Substantia nigra (tissue), 51 donors: ENCODE measurements at places on chromosomes 2 and 18.
A peak's percentile ranks its signal among the peaks of the same experiment; 100 is the strongest.

- DNase-seq, result no peak
Measured at GRCh38 chr2:168293766-168294165, 46.4 kb upstream of the STK39 start.

DNA sequence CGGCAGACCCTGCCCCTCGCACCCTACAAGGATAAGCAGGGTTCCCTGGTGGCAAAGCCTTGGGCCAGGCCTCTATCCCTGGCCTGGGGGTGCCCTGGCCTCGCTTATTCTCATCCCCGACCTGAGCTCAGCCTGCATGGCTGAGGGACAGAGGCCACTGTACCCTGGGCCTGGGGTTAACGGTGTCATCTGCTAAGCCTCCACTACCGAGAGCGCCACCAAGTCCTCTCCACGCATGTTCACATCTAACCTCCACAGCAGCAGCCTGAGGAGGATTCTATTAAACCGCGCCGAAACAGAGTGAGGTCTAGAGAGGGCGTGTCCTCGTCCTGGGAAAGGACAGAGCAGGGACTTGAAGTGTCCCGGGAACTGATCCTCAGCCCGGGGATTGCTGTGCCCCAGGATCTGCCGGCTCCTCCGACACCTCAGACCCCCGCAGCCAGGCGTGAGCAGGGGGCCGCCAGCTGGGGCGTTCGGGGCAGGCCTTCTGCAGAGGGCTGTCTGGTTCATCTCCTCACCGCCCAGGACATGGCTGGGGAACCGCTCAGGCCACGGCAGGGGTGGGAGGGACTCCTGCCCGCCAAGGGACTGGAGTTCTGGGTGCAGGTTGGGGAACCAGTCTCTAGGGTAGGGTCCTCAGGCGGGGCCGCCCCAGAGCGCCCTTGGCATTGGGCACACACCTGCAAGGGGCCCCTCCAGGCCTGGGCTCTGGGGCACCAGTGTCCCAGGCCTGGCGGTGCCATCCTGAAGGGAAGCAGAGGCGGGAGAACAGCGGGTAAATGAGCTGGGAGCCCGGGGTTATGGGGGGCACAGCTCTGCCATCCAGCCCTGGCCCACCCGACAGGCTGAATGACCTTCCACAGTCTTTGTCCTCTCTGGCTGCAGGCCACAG is 68.0 kb upstream of the SMAD7 start:
- no peak for DNase-seq

- DNase-seq, result no peak
Measured at GRCh38 chr2:29598978-29599377, 322.4 kb downstream of the ALK start.

DNA sequence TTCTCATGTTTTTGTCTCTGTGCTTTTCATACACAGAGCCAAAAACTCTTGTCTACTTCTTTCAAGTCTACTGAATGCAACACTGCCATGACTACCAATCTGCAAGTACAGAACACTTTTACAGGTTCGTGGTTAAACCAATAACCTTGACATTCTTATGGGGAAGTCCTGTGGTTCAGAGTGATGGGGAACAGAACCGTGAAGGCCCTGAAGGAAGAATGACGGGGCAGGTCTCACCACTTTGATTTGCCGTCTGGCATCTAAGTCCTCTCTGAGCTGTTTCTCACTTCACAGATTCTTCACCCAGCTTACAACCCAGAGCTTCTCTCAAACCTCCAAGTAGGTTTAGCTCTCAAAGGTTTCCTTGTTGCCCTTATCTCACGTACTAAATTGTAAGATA is 117.5 kb upstream of the SNTG2 start:
- no peak for DNase-seq

DNA sequence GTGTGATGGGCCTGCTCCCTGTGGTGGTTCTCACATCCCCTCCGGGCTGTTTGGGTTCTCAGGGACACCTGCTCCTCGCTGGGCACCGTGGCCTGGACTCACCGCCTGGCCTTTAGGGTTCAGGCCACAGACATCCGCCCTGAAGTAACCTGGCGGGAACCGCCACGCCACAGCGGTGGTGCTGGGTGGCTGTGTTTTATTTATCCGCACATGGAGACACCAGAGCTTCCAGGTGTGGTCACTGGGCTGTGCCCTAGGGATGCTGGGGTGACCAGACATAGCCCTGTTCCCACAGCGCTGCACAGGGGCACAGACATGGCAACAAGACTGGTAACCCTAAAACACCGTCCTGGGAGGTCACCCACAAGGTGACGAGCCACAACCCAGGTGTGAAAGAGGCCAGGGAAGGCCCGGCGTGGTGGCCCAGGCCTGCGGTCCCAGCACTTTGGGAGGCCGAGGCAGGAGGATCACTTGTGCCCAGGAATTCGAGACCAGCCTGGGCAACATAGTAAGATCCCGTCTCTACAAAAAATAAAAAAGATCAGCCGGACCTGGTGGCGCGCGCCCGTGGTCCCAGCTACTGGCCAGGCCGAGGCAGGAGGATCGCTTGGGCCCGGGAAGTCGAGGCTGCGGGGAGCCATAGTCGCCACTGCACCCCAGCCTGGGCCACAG is 649 bp upstream of the HSBP1L1 start:
- no peak for DNase-seq

- no peak for DNase-seq
Measured at GRCh38 chr2:64013053-64013452, 6.2 kb downstream of the VPS54 start.

- no peak for DNase-seq
Measured at GRCh38 chr2:187187519-187187918, 260.5 kb downstream of the CALCRL start.

DNA sequence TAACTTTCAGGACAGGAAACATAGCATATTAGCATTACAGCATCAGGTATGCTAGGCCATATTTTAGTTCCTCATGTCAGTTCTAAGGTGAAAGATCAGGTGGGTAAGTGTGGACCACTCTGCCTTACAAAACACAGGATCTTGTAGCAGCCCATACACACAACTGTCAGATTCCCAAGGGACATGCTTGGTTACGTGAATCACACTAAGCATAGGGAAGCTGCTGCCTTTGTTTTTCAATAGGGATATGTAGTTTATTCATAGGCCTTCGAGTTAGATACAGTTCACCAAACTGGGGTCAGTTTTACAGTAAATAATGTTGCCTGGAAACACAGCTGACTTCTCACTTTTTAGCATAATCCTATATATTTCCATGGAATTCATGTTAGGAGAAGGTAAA is 116.1 kb upstream of the OTX1 start:
- DNase-seq, result no peak

- DNase-seq, result no peak
Measured at GRCh38 chr2:227325839-227326195, 766 bp downstream of the MFF start.

DNA sequence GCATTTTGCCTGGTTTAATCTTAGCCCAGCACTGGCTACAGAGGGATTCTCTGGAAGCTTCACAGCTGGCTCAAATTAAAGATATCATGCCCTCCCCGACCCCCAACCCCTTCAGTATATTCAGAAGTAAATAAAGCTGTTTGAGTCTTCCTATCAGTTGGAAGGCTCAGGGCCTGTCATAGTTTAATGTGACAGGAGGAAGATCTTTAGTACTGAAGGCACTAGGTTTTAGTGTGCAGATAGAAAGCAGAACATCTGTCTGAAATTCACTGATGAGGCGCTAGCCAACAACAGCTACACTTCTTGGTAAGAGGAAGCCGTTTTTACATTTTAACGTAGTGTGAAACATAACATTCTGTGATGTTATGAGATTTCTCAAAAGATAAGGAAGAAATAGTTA is 969.1 kb upstream of the CDH2 start:
- DNase-seq, result no peak

GRCh38 chr2:3914241-3914640 is 210.9 kb downstream of the DCDC2C start:
- no peak for DNase-seq

- DNase-seq, result peak; percentile 33
Measured at GRCh38 chr2:160407393-160408172, 86.0 kb downstream of the RBMS1 start.

DNA sequence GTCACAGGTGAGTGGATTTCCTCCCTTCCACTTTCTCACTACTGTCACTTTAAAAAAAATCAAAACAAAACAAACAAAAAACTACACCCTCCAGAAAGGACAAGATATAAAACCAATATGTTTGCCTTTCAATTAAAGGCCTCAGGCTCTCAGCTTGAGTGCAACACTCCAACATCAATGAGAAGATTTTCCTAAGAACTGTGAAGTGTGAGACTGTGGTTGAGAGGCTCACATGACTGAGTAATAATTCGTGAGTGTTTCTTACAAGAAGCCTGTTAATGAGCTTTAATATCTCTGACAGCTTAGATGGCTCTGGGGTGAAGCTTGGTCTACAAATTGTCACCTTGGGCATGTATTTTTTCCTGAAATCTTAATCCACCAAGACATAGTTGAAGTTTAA is 216.1 kb downstream of the ETAA1 start:
- DNase-seq, result no peak

DNA sequence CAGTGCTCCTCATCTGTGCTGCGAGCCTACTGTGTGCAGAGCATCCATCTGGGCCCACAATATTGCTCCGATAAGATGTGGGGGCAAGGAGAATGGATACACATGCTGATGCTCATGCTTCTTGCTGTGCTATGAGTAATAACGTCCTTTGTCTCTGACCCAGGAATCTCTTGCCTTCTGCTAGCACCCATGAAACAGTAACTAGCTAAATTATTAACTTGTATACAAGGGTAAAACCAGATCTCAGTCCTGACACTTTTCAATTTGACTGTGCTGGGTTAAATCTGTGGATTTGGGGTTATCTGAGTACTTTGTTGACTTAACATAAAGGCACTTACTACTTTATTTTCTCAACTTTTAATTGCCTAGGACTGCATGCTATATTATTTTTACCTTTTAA is 357.6 kb downstream of the SLC4A3 start:
- DNase-seq, result no peak

GRCh38 chr2:128558441-128558840 is 239.8 kb upstream of the HS6ST1 start:
- DNase-seq, result no peak

- DNase-seq, result no peak
Measured at GRCh38 chr2:232333361-232334135, 45.0 kb upstream of the ALPP start.

- no peak for DNase-seq
Measured at GRCh38 chr2:45929674-45930395, 278.4 kb downstream of the PRKCE start.
